Activated CD4-positive, alpha-beta T cell treated with anti-CD3 and anti-CD28 coated beads, Interleukin-2, Interleukin-4, amounts not matched to agents 100 ng/mL and 50 ng/mL, durations not matched to agents 16 hours and 8 hours (primary cell): ENCODE measurements at places on chromosomes 5 and 9.
A peak's percentile ranks its signal among the peaks of the same experiment; 100 is the strongest.

DNA sequence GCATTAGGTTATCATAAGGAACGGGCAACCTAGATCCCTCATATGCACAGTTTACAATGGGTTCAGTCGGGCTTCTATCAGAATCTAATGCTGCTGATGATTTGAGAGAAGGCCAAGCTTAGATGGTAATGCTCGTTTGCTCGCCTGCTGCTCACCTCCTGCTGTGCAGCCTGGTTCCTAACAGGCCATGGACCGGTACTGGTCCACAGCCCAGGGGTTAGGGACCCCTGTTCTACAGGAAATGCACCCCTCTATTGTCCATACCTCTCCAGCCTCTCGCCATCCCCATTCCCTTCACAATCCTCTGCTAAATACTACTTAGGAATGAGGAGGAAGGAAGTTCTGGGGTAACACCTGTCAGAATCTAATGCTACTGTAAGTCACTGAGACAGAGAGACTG, 75.1 kb downstream of the OXCT1 start:
- no peak for DNase-seq

DNA sequence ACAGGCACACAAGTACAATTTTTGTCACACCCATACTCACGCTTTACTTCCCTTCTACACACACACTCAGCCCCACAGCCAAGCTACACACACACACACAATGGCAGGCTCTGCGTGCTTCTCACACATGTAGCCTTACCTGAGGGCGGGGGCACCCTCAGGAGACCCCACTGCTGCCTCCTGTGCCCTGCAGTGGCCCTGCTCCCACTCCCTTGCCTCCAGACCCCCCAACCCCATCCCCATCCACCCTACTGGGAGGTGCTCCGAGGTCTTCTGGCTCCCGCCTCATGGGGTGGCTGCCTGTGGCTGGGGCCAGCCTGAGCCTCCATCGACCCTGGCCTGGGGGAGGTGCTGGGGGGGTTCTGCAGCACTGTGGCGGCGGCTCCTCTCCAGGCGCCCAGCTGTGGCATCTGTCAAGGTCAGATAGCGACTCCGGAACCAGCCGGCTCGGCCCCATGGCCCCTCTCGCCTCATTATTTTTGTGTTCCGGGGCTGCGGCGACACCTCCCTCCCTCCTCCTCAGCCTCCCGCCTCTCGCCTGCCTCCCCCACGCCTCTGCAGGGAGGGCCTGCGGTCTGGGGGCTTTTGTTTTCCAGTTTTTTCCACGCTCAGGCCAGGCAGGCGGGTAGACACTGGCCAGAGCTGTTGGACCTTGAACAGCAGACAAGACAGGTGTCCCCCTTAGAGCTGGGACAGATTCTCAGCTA, 21.7 kb downstream of the CXXC5 start:
- DNase-seq = no peak

- DNase-seq = no peak
These were observed 156.5 kb downstream of the ASTN2 start for GRCh38 chr9:117258184-117258866.

- peak; percentile 53 for DNase-seq
These were observed 23.2 kb upstream of the RNF20 start for GRCh38 chr9:101510459-101510858.

- DNase-seq = no peak
These were observed 1581.2 kb upstream of the WWC1 start for GRCh38 chr5:166710271-166710670.

GRCh38 chr9:15513335-15513734, 2.6 kb upstream of the PSIP1 start:
- no peak for DNase-seq

DNA sequence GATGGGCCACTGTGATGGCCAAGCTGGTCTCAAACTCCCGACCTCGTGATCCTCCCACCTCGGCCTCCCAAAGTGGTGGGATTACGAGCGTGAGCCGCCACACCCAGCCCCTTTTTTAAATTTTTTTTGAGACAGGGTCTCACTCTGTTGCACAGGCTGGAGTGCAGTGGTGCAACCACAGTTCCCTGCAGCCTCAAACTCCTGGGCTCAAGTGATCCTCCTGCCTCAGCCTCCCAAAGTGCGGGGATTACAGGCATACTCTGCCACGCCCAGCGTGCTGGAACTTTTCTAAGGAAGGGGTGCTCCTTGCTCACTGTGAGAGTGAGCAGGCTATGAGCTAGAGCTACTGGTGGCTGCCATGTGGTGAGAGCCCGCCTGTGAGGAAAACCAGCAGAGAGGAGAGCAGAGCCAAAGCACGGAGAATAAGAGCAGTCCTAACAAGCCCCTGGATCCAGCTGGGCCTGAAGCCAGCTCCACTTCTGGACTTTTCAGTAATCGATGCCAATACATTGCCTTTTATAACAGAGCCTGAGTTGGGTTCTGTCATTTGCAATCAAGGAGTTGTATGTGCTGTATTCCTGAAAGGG, 75.5 kb upstream of the UNC5A start:
- no peak for DNase-seq

DNA sequence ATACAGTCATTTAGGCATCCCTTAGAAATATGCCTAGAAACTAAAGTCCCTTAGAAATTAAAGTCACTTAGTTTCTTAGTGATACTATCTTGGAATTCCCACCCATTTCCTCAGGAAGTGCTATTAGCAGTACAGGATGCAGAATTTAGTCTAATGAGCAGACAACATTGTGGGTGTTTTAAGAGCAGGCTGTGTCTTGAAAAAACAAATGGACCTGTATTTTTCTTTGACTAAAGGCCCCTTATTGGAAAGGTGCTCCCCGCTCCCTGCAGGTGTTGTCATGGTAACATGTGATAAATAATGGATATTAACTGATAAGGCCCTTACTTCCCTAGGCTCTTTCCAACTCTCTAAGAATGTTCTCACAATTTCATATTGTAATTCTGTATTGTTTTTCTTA, 38.8 kb upstream of the STARD4 start:
- DNase-seq = no peak

- no peak for DNase-seq
These were observed 66.1 kb downstream of the CDK5RAP2 start for GRCh38 chr9:120513825-120514396.
